ENCODE measurements at places on chromosomes 6 and 20.
A peak's percentile ranks its signal among the peaks of the same experiment; 100 is the strongest.

- DNase-seq, result no peak
Observed at GRCh38 chr6:30044630-30045029, 16.4 kb upstream of the POLR1H start.

- DNase-seq, result no peak
Observed at GRCh38 chr6:149534742-149535141, 11.1 kb downstream of the PPIL4 start.

DNA sequence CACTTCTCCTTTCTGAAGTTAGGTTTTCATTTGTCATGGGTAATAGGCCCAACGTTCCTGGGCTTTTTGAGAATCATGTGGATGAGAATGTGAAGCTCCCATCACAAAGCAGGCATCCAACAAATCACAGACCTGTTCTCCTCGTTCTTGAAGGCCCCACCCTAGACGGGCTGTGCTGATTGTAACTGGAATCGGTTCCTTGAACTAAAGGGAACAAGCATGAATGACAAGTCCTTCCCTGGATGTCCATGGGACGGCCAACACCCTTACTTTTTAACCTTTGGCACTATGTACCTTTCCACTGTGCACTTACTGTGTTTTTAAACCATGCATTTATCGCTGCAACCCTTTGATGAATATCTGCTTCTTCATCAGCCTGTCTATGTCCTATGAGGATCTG is 438.2 kb downstream of the CD83 start:
- no peak for DNase-seq

DNA sequence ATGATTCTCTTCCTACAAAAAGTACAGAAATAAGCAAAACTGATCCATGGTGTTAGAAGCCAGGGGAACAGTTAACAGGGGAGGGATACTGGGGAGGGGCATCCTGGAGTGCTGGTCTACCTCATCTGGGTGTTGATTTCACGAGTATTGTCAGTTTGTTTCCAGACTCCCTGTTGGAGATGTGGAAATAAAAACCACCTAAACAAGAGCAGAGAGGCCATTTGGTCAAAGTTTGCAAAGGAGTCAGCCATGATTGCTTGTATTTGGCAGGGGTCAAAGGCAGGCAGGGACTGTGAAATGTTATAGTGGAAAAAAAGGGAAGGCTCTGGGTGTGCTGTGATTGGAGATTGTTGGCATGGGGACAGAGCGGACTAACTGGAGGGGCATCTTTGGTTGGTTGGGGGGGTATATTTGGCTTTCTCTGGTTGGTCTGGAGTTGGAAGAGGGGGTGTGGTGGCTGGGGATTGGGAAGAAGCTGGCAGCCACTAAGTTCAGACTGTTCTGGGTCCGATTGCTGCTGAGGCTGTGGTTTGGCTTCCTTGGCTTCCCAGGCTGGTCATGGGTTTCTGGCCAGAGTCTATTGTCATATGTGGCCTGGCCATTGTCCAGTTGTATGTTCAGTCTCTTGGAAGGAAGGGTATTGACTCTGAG is 14.9 kb upstream of the PANK2 start:
- no peak for DNase-seq

DNA sequence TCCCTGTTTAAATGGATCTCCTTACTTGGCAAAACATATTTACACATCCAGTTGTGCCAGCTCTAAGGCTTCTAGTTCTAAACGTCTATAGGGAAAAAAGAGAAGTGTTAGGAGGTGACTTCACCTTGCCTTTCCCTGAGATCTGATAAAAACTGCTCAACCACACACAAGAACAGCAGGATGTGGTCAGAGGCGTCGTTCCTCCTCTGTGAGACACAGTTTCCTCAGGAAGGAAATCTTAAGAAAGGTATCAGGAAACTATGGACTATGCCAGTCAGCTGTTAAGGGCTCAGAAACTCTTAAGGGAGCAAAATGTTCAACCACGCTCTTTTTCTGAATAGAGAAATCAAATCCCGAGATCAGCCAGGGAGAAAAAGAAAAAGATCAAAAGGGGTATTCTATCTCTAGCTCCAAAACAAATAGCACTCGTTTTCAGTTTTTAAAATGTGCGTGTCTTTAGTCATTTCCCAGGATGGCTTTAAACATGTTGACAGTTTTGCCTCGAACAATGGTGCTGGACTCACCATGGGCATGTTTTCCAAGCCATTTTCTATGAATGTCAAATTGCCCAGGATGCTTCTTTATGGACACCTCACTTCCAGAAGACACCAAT is 154.5 kb downstream of the HACE1 start:
- DNase-seq, result peak; percentile 62

- no peak for DNase-seq
Observed at GRCh38 chr6:119961450-119961849, 611.9 kb upstream of the MAN1A1 start.

DNA sequence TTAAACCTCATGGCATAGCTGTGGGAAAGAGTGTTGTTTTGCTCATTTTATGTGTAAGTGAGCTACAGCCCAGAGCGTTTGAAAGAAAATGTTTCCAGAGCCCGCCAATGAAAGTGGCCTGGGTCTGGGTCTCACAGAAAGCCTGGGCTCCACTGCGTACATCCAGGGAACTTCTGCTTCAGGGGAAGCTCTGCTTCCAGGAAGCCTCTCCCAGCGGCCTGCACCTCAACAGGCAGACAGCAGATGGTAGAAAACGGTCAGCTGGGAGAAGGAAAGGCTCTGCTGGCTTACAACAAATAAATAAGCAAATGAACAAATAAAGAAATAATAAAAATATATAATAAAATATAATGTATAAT is 270.5 kb upstream of the SUPT3H start:
- DNase-seq, result no peak

GRCh38 chr6:37531026-37531425 is 31.3 kb upstream of the CCDC167 start:
- DNase-seq, result no peak

GRCh38 chr6:25703005-25703404 is 51.0 kb downstream of the SCGN start:
- no peak for DNase-seq

DNA sequence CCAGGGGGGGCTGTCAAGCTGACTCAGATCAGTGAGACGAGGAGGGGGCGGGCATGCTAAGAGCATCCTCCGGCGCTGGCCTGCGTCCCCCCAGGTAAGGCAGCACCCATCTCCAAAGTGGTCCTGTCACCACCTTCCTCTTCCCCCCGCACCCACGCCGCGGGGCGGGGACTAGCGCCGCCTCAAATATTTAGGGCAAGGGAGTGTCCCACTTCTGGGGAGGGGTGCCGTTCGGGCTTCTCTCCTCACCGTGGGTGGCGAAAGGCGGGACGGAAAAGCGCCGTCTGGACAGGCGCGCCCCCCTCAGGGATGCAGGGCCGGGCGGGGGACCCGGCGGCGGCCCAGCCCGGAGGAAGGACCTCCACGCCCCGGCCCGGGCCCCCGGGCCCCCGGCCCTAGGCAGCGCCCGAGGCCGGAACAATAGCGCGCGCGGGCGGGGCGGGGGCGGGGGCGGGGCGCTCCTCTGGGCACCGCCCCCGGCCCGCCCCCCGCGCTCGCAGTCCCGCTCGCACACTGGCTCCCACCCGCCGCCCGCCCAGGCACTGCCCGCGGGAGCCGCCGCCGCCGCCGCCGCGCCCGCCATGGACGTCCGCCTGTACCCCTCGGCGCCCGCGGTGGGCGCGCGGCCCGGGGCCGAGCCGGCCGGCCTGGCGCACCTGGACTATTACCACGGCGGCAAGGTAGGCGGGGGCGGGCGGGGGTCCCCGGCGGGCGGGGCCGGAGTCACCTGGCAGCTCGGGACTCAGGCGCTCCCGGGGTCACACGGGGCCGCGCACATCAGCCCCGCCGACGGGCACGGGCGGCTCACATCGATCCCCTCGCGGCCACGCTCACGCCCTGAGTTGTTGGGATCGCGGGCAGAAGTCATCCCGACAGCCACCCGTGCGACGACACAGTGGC is at the start of gene TOX2:
TOX2 (plus strand) TSS at position 542 of the 900 bp plus-strand sequence; CDS start at position 582, 40 bp downstream.
- peak; percentile 17 for DNase-seq

DNA sequence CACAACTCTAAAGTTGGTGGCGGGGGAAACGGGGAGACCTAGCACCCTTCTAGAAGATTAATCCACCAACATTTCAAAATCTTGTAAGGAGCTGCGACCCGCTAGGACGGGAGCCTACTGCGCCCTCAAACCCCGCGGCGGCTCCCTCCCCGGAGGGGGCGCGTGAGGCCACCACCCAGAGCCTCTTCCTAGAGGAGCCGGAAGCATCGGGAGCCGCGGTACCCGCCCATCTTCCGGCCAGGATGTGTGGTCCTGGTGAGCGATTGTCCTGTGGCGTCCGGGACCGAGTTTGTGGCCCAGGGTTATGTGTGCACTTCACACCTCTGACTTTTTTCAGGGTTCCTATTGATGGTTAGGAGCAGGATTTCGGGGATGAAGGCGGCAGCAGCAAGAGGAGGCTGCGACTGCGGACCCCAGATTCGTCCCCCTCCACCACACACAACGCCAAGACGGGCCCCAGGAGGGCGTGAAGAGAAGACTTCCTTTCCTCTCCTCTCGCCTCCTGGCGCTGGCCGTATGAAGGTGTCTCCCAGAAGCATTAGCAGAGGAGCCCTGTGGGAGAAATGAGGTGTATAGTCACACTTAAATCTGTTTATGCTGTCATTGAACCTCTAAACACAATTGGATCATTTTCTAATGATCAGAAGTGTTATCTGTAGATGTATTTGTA is 10.7 kb downstream of the ZNF165 start:
- no peak for DNase-seq

GRCh38 chr6:96836631-96837080 is 621 bp downstream of the GPR63 start:
- peak; percentile 1 for DNase-seq

GRCh38 chr20:22684072-22684762 is 99.8 kb upstream of the FOXA2 start:
- no peak for DNase-seq

- no peak for DNase-seq
Observed at GRCh38 chr6:32692019-32692418, 25.6 kb upstream of the HLA-DQB1 start.

DNA sequence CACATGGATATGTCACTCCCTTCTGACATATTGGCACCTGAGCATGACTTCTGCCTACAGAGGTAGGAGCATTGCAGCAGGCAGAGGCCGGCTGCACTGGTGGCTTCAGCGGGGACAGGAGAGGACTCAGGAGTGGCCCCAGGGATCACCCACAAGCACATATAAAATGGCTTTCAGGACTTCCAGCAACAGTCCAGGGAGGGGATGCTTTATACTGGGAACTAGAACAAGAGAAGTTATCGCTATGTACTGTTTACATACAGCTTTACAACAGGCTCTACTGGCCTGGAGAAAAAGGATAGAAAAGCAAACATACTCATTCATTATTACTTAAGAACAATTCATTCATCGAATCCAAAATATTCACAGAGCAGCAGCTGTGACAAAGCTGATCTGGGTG is 337.8 kb downstream of the THBS2 start:
- DNase-seq, result no peak

DNA sequence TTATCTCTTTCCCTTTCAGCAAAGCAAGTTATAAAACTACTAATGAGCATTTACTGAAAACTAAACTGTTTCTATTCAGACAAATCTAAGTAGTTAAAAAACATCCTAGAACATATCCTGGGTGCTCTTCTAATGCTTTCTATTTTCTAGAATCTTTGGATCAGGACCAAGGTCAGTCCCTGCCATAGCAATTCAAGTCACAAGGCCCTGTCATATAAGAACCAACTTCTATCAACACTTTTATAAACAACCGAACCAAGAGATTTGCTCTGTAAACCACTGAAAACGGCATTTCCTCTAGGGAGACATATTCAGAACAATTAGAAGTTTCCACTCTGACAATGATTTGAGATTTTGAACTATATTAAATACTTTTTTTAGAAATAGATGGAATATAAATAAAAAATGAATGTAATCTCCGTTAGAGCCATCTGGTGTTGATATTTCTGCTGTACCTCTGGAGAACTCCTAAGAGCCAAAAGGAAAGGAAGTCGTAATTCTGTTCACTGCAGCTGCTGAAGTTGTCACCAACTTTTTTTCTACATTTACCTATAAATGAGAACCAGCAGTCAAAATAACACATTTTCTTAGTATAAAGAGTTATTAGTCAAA is 51.4 kb upstream of the LGSN start:
- no peak for DNase-seq
